Astrocyte (in vitro differentiated cells and primary cell): ENCODE measurements at places on chromosomes 12 and 14.
A peak's percentile ranks its signal among the peaks of the same experiment; 100 is the strongest.

DNA sequence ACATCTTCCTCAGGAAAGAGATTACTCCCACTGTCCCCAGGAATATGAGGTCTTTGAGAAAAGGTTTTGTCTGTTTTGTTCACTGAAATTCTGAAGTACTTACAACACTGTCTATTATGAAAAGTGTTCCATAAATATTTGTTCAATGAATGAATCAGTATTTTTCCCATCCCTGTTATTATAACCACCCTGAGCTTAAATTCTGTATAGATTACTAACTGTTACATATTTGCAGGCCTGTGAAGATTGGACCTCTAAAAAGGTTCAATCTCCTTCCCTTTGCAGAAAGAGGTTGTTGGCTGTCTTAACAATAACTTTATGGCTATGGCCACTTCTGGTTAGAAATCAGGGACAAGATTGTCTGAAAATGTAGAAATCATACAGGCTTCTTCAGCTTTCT lies 174.5 kb upstream of the NPAS3 start:
- DNase-seq = peak; percentile 13

DNA sequence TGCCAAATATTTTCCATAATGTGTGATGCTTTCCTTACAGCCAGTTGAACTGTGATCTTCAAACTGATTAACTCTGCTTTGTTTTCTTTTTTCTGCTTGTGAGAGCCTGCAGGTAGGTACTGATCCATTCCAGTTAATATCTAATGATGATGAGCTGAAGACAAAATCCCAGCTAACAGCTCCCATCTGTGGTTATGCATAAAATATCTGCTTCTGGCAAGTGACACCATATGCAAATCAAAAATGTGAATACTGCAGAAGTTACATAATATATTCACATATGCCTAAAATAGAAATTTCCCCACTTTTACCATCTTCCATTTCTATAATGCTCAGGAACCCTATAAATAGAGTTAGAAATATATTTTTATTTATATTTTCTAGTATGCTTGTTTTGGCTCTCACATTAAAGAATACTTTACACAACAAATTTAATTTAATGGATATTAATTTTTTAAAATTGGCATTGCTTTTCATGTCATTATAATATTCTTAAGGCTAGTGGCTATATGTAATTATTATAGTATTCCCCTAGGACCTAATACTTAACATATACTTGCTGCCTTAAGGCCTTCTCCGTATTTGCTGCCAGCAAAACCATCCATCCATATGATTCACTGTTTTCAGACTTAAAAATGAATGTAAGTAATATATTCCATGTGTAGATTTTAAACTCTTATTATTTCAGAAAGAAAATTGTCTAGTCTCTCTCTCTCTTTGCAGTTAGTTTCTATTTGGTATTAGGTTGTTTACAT lies 83.8 kb downstream of the CCER1 start:
- no peak for DNase-seq

- no peak for DNase-seq
Observed at GRCh38 chr12:39443929-39444209, 949 bp upstream of the KIF21A start.

DNA sequence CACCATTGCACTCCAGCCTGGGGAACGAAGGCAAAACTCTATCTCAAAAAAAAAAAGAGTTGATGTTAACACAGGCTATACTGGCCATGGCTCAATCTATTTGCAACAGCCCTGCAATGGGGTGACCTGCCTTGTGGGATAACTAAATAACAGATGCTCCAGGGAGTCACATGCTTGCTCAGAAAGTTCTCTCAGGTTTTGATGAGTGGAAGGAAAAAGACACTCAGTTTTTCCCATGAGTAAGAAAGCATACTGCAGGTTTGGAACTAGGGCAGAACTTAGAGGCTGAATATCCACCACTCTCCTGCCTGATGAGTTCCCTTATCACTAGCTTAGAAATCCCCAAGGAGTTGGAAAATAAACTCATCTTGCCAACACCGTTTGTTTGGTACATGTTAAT lies 16.9 kb downstream of the WSB2 start:
- DNase-seq = no peak

GRCh38 chr12:95070378-95070777 lies 3.0 kb downstream of the NR2C1 start:
- no peak for DNase-seq

DNA sequence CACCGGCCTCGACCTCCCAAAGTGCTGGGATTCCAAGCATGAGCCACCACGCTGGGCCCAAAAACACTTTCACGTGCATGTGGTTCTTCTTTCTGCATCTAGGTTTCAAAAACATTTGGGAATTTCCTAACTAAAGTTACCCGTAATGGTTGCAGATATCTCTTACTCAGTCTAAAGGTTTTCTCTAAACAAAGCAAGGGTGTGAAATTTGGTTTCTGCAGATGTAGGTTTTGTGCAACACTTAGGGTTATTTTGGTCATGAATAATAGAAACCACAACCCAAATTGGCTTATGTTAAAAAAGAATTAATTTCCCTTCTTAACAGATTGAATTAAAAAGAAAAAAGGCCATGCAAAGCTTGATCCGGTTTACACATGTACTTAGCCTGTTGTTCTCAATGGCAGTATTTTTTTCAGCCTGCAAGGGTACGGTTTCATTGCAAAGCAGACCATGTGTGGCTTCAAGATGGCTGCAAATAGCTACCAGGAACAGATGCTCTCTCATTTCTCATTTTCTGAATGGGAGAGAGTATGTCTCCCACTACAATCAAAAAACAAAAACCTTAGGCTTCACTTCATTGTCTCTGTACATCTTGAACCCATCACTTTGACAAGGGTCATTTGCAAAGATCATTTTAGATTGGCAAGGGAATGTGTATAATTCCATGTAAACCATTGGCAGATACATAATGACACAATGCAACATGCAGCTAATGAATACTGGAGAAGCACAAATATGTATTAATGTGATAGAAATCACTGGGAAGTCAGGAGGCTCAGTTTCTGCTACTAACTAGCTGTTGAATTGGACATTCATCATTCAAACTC lies 491.2 kb upstream of the FLRT2 start:
- DNase-seq = no peak
